ENCODE measurements at places on chromosomes 12 and 14.

DNA sequence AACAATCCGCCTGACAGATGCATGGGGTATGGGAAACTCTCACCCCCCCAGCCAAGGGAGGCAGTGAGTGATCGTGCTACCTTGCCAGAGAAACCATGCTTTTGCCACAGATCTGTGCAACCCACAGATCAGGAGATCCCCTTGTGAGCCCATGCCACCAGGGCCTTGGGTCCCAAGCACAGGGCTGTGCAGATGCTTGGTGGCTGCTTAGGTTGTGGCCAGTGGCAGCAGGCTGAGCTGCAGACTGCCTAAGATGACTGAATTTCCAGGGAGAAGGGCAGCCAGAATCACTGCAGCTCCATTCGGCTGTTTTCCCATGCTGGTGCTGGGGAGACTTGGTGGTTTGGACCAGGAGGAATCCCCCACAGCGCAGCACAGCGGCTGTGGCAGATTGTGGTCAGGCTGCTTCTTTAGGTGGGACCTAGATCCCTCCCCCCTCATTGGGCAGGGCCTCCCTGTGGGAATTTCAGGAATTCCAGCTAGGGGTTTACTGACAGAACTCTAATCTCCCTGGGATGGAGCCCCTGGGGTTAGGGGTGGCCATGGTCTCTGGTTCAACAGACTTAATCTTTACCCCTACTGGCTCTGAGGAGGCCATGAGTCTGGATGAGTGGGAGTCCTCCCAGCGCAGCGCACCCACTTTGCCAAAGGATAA is 264.6 kb upstream of the DAAM1 start:
- no peak for DNase-seq

DNA sequence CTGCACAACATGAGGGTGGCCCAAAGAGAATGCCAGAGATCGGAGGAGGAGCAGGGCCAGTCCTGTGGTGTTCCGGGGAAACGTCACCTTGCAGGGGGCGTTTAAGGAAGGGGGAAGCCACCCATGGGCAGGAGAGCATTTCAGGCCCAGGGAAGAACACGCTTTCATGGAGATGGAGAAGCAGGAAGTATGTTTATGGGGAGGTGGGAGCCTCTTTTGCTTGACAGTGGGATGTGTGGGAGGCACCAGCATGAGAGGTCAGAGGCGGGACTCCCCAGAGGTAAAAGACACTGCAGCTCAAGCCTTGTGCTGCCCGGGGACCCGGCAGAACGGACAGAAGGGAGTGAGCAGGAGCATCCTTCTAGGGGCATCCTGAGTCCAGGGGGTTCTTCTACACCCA is 1.3 kb upstream of the LRTM2 start:
- DNase-seq = no peak

- peak; percentile 67 for DNase-seq
Measured at GRCh38 chr14:102774391-102775153, 2.7 kb upstream of the TRAF3 start.

GRCh38 chr14:86761611-86762010 is 1231.4 kb downstream of the GALC start:
- no peak for DNase-seq

DNA sequence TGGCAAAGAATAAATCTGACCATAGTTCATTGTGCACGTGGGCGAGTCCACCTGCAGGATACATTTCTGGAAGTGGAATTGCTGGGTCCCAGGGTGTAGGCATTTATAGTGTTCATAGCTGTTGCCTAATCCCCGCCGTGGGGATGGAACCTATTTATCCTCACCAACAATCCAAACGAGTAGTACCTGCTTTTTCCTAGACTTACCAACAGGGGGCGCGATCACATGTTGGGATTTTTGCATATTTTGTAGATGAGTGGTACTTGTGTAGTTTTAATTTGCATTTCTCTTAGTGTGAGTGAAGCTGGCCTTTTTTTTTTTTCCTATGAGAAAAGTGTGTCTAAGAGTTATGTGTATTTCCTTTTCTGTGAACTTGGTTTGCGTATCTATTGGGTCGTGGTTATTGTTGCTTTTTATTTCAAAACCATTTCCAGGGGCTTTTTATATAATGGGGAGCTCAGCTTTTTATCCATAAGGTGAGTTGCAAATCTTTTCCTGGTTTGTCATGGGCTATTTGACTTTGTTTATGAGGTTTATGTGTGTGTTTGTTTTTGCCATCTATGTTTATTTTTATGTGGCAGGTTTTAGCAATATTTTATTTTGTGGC is 67.2 kb downstream of the CCDC92 start:
- no peak for DNase-seq

- DNase-seq = peak; percentile 47
Measured at GRCh38 chr12:94545935-94546771, 86.5 kb upstream of the CEP83 start.

DNA sequence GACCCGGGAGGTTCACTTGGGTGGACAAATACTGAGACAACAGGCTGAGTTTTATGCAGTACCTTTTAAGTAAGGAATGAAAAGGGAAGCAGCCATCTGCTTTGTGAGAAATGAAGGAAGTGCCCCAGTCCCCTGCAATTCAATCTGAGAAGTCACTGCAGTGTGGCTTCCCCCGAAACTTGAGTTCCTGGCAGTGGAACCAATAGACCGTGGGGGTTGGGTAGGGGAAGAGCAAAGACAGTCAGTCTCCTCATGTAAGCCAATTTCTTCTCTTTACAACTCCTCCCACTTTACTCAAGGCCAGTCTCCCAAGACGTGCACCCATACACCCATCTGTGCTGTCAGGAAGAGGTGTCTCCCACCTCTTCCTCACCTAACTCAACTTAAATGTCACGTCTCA is 206.5 kb downstream of the BCAT1 start:
- no peak for DNase-seq

GRCh38 chr12:50201987-50202521 is 34.9 kb upstream of the CERS5 start:
- DNase-seq = no peak

Data from left renal pelvis (tissue), 4 donors.